Activated effector memory CD4-positive, alpha-beta T cell treated with anti-CD3 and anti-CD28 coated beads, Interleukin-2, amount 50 U/mL, for 16 hours (primary cell): ENCODE measurements at places on chromosomes 5 and 9.

- DNase-seq = no peak
Observed at GRCh38 chr5:91061946-91062562, 321.1 kb downstream of the ARRDC3 start.

DNA sequence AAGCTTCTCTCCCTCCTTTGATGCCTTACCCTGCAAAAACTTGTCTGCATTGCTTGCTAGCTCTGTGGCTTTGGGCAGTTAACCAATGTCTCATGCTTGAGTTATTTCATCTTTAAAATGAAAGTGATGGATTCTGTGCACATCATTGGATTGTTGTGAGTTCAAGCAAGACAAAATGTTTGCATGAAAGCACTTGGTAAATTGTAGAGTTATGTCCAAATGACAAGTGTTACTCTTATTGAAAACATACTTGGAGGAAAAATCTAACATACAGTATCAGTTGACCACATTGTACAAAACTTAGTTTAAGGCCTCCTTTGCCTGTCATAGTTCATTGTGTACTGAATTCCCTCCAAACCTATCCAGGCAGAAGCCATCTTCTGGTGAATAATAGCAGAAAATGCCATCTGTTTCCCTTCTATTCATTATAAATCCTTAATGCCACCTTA, 30.0 kb downstream of the TGFBR1 start:
- DNase-seq = no peak

- DNase-seq = no peak
Observed at GRCh38 chr5:52419357-52419756, 368.4 kb upstream of the ITGA1 start.

DNA sequence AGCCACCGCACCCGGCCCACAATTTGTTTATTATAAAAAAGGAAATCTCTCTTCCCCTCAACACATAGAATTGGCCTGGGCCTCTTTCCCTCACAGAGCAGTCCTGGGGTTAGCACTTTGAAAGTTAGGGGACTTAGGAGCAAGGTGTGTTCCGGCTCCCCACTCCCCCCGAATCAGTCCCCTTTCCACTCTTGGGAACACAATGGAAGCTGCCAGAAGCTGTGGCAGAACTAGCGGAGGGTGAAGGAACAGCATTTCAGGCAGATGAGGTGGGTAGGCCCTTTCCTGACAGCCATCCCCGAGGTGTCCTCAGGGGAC, 16.4 kb upstream of the C5orf47 start:
- DNase-seq = no peak

DNA sequence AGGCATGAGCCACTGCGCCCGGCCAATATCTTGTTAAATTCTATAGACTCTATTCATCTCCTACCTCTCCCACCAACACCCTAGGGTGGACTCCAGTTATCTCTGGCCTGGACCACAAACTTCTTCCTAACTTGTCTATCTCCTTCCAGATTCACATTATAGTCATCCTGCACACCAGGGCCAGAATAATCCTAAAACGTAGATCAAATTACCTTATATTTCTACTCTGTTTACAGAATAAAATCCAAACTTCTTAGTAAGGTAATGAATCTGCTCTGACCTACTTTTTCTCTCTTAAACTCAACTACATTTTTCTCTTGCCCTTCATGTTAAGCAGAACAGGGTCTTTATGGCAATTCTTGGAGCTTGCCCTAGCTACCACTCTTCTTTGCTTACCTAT, 6.9 kb downstream of the ELL2 start:
- DNase-seq = no peak

DNA sequence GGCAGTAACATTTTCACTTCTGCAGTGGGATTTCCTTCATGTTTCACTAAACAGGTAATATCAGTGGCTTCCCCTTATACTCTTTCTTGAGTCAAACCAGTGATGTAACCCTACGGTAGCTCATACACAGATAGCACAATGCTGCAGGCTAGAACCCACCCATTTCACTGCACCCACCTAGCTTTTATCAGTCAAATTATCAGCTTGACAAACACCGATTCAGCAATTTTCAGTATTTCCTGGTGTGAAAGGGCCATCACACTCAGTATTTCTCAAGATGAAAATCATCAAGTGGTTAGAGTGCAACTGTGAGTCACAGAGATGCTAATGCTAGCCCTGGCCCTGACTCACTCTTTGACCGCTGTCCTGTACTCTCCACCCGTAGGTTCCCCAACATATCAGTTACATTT, 242.3 kb upstream of the PTGER4 start:
- DNase-seq = peak; percentile 79

GRCh38 chr5:5025098-5025773, 114.9 kb upstream of the ADAMTS16 start:
- no peak for DNase-seq

GRCh38 chr5:17174965-17175364, 42.5 kb upstream of the BASP1 start:
- no peak for DNase-seq

GRCh38 chr5:95572016-95572415, 17.1 kb downstream of the ARSK start:
- DNase-seq = no peak

- no peak for DNase-seq
Observed at GRCh38 chr9:126962336-126962735, 47.8 kb downstream of the RALGPS1 start.

GRCh38 chr5:43602461-43603343, at the start of gene NNT:
NNT (plus strand) TSS chr5:43603180; CDS start chr5:43609196, 6,016 bp downstream.
- DNase-seq = peak; percentile 93

GRCh38 chr9:136645352-136645902, 17.3 kb upstream of the EGFL7 start:
- no peak for DNase-seq

DNA sequence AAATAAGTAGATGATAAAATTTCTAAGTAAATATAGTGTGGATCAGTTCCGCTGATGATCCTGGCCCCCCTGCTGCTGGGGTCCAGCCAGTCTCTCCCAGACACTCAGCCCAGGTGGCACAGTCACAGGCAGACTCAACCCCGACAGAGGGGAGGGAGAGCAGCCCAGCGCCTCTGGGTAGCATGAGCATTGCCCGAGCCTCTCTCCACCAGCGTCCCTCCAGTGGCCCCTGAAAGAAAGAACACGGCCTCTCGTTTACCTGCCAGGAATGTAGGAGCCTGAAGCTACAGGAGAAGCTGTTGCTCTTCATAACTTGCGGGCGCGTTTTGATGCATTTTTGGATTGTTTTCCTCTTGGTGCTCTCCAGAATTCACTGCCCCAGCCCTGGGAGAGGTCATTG, 68.8 kb upstream of the ICE1 start:
- DNase-seq = no peak

DNA sequence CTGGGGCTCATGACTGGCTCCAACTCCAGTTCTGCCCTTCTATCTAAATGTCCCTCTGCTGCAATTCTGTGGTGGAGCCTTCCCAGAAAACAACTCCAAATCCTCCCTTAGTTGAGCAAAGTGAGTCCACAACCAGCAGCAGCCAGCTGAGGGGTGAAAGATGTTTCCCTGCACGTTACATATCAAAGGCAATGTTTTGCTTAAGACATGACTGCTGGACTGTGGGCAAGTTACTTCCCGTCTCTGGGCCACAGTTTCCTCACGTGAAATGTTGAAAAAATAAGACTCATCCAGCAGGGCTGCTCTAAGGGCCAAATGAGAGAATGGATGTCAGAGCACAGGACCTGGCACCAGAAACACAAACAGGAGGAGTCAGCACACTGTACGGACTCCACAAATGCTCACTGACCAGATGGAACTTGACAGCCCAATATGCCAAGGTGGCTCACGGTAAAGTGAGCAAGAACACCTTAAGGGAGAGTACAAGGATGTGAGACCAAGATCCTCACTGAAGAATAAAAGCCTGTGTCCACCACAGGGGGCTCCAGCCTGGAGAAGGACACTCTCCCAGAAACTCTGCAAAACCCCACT, 138.4 kb upstream of the ABCA1 start:
- no peak for DNase-seq

- DNase-seq = no peak
Observed at GRCh38 chr9:86605303-86605702, 251.1 kb upstream of the TUT7 start.

- DNase-seq = no peak
Observed at GRCh38 chr5:32202394-32202793, 28.3 kb upstream of the GOLPH3 start.

DNA sequence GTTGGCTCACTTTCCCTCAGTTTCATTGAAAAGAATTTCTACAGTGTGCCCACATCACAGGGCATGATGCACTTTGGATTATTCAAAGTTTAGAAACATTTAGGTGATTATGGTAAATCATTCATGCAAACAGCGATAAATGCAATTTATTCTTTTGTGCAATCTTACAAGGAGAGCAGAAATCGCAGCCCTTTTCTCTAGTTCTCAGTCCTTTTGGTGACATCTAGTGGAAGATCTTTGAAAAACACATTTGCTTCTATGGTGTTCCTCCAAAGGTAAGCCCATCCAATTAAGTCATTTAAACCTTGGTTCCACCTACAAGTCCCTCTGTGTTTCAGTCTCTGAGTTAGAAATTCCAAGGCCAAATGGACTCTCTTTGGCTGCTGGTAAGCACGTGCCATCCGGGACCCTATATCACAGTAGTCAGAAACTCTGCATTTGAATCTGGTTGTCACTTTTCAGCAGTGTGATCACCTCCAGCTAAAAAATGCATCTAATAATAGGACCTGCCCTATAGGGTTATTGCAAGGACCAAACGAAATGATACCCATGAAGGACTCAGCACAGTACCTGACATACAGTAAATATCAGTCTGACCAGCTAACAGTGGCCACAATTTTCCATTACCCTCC, 66.4 kb downstream of the MACROH2A1 start:
- DNase-seq = no peak

- no peak for DNase-seq
Observed at GRCh38 chr9:130756037-130756436, 62.5 kb downstream of the EXOSC2 start.

DNA sequence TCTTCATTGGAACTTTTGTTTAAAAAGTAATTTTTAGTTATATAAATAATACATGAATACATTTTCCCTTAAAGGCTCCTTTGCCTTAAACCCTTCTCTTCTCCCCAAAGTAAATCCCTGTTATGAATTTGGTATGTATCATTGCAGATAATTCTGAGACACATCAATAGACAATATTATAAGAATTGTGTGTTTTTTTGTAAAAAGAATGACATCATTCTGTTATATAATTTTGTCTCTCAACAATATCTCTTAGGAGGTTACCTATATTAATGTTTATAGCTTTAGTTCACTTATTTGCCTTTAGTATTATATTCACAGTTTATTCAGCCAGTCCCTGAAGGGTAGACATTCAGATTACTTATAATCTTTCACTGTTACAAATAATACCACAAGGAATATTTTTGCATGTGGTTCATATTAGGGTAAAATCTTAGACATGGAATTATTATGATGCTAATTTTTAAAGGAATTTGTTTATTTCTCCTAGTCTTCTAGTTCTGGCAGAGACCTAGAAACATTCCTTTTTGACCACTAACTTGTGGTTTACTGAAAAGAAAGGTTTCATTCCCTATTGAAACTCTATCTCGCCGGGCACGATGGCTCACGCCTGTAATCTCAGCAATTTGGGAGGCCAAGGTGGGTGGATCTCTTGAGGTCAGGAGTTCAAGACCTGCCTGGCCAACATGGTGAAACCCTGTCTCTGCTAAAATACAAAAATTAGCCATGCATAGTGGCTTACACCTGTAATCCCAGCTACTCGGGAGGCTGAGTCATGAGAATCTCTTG, 105.6 kb downstream of the KCTD16 start:
- no peak for DNase-seq

GRCh38 chr5:87233143-87233542, 34.5 kb upstream of the RASA1 start:
- no peak for DNase-seq

GRCh38 chr5:123438902-123439301, 15.7 kb upstream of the CEP120 start:
- no peak for DNase-seq

GRCh38 chr9:18626046-18626698, 152.2 kb downstream of the ADAMTSL1 start:
- DNase-seq = no peak

- DNase-seq = no peak
Observed at GRCh38 chr9:8782237-8782636, 982.7 kb upstream of the DMAC1 start.

- no peak for DNase-seq
Observed at GRCh38 chr9:117963493-117964090, 259.4 kb downstream of the TLR4 start.

DNA sequence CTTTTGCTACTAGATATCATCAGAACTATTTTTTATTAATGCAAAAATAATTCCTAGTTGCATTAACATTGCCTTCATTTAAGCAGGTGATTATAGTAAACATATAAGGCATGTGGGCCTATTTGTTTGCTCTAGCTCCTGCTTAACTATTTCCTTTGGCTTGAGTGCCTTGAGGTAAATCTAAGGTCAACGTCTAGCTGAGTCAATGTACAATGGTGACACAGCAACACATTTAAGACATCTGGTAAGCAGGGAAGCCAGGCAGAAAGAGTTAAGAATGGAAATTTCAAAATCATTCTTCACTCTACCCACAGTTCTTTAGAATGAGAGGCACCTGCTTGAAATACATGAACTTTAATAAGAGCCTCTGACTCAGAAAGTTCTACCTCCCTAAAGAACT, 111.9 kb upstream of the FST start:
- no peak for DNase-seq

GRCh38 chr5:159883522-159883950, 32.7 kb upstream of the ADRA1B start:
- no peak for DNase-seq

DNA sequence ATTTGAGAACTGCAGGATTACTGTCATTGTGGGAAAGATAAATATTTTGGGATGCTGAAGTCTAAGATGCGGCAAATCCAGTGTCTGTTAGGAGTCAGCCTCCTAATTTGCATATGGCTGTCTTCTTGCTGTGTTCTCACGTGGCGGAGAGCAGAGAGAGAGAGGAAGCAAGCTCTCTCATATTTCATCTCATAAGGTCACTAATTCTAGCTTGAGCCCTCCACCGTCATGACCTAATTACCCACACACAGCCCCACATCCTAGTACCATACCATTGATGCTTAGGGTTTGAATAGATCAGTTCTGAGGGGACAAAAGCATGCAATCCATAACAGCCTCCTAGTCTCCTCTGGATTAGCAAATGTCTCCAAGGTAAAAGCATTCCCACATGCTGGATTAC, 124.5 kb downstream of the CDH12 start:
- no peak for DNase-seq

GRCh38 chr5:174990909-174991308, 266.5 kb downstream of the MSX2 start:
- no peak for DNase-seq

GRCh38 chr5:153831973-153832372, 206.7 kb downstream of the FAM114A2 start:
- DNase-seq = no peak

- no peak for DNase-seq
Observed at GRCh38 chr5:124948062-124948753, 201.8 kb upstream of the ZNF608 start.

DNA sequence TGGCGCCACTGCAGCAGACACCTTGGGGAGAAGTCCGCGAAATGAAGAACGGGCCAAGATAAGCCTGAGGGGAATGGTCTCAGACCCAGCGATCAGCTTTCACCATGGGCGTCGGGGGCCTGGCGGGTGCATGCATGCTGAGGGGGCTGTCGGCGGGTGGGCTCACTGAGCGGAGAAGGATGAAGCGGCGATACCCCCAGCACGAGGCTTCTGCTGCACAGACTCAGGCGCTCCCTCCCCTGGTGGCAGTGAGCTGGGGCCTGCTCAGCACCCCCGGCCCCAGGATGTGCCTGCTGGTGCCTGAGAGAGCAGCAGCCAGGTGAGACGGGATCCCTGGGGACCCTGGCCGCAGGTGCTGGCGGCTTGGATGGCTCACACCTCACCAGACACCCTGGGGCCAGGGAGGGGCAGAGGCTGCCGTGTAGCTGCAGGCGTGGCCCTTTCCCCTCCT, 31.2 kb downstream of the CEP72 start:
- DNase-seq = peak; percentile 54
